ENCODE measurements at places on chromosomes 3 and 15.

DNA sequence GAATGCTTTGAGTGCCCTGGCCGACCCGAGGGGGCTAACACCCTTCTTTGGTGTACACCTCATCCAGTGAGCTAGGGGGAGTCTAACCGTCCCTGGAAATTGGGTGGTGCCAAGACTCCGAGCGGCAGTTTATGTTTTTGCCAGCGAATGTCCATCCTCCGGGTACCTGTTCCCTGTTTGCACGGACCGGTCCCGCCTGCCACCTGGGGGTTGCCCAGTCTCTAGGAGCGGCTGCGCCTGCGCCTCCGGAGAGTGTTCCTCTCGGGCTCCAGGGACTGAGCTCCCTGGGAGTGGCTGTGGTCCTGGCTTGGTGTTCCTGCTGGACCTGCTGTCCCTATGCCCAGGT lies 913 bp upstream of the WNT7A start:
- DNase-seq, result no peak

DNA sequence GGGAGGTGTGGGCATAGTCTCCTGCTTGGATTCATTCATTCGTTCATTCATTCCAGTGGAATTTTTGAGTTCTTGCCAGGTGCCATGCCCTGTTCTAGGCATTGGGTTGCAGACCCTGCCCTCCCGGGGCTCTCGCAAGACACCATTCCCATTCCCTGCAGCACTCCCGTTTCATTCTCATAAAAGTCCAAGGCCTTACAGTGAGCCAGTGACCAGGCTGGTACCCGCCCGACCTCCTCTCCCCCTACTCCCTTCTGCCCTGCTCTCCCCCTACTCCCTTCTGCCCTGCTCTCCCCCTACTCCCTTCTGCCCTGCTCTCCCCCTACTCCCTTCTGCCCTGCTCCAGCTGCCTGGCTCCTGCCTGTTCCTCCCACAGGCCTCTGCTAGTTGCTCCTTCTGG lies 41.9 kb downstream of the AMOTL2 start:
- DNase-seq, result no peak

DNA sequence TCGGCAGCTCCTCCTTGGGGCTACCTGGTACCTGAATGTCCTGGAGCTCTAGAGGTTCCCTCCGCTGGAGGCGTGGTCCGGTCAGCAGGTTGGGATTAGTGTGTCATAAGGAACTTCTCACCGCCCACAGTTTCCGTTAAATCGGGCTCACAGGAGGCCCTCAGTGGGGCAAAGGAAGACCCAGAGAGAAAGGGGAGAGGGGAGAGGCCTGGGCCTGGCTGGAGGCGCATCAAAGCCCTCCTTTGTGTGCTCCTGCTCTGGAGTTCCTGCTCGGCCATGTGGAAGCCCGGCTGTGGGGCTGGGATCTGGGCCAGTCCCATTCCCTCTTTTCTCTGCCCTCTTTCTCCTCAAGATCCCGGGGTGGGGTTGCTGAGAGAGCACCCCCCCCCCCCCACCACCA lies at the start of gene RLBP1:
Gene RLBP1 (minus strand): TSS at position 37 of the 400 bp plus-strand sequence. CDS start 2,604 bp downstream, outside the sequence.
- peak; percentile 45 for DNase-seq

DNA sequence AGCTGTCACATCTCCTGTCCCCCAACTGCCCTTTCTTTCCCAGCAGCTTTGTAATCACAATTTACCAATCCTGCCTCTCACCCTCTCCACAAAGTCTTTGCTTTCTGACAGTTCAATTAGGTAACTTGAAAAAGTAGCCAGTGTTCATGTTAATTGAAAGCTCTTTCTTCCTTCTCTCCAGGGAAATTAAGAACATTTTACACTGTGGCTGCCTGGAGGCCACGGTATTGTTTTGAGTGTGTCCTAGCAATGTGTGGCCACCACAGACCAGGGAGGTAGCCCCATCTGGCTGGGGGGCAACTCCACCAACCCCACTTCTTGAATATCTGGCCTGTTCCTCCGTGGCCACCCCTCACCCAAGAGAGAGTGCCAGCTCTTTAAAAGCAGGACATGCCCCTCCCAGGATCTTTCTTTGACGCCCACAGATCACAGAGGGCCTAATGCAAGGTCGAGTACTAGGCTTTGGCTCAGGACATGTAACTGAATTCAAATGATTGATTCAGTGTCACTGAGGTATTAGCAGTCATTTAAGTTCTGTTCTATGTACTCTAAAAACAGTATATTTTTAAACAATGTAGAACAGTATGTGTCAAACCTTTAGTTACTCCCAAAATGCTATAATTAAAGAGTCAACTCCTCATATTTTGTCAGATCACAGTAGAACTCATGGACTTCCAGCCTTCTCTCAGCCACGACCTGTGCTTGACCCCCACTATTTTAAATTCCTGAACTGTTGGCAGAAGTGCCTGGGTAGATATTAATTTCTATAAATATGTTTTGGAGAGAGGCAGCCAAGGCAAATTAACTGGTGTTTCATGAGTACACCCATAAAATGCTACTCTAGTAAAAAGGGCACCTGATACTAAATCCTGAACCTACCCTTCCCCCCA lies 164.5 kb downstream of the TNIK start:
- DNase-seq, result no peak

DNA sequence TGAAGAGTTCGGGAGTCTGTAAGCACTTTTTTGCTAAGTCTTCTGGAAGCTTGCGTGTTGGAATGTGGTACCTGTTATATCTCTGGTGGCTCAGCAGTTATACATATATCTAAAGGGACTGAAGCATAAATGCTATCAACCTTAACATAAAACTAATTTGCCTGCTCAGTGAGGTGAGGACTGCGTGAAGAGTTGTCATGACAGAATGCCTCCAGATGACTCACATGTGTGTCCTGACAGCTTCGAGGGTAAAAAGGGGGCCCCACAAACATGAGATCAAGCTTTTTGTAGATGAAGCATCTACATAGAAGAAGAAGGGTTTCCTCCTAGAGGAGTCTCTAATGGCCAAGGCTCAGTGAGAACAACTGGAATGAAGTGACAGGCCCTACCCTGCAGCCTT lies 88.8 kb upstream of the C3orf80 start:
- no peak for DNase-seq

GRCh38 chr3:105533960-105534359 lies 167.3 kb downstream of the ALCAM start:
- DNase-seq, result no peak

DNA sequence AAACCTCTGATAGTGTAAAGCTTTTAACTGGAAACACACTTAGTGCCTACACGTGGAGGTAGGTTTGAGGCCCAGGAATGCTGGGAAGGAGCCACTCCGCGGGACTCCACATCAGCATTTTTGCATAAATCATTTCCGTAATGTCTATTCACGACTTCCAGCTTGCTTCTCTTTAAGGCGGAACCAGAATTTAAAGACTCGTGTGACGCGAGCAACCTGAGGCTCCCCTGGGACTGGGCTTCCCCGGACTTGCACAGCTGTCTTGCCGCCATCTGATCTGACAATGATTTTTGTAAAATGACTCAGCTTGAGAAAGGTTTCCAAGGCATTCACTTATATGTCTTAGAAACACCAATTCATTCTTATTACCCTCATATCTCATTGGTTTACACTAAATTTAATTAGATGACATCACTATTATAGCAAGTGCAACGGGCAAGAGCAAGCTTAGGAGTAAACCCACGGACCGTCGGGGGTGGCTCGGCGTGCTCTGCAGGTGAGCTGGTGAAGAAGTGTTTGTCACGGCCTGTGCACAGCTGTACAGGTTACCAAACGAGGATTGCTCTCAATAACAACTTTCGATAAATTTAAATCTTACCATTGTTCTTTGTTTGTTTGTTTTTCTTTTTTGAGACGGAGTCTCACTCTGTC lies 95.2 kb downstream of the CHSY1 start:
- no peak for DNase-seq

- no peak for DNase-seq
Observed at GRCh38 chr15:25694823-25695312, 168.3 kb downstream of the ATP10A start.

DNA sequence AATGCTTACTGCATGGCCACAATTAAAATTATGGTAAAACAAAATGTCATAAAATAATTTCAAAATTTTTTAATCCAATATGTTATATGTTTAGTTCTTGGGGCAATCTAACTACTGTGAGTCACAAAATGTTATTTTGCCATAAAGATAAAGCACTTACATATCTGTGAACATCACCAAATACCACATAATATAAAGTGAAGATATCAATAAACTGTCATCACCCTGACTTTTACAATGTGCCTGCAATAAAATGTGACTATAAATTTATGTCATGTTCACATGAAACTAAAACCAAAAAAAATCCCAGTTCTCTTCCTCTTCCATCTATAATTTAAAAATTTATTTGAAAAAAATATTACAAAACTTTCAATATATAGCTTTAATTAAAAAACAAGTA lies 191.8 kb downstream of the TBC1D5 start:
- DNase-seq, result no peak

DNA sequence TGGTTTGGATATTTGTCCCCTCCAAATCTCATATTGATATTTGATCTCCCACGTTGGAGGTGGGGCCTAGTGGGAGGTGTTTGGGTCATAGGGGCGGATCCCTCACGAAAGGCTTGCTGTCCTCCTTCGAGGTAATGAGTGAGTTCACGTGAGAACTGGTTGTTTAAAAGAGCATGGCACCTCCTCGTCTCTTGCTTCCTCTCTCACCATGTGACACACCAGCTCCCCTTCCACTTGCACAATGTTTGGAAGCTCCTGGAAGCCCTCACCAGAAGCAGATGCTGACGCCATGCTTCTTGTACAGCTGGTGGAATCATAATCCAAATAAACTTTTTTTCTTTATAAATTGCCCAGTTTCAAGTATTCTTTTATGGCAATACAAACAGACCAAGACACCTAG lies 38.6 kb downstream of the RFTN1 start:
- DNase-seq, result no peak

DNA sequence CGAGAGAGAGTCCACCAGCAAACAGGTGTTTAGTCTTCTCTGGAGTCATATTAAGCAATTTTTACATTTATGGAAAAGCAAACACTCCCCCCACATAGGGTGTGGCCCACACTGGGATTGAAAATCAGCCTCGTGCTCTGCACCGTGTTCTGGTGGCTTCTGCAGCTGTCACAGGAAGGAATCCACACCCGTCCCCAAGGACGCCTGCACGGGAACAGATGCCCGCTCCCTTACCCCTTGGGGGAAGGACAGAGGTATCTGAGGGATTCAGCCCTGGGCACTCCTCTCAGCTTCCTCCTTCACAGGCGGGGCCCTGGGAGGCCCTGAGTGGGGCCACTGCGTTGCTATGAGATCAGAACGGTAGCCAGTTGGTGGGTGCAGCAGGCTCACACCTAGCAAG lies 27.8 kb downstream of the LIPC start:
- DNase-seq, result no peak

GRCh38 chr3:77394046-77394445 lies 354.1 kb downstream of the ROBO2 start:
- no peak for DNase-seq

DNA sequence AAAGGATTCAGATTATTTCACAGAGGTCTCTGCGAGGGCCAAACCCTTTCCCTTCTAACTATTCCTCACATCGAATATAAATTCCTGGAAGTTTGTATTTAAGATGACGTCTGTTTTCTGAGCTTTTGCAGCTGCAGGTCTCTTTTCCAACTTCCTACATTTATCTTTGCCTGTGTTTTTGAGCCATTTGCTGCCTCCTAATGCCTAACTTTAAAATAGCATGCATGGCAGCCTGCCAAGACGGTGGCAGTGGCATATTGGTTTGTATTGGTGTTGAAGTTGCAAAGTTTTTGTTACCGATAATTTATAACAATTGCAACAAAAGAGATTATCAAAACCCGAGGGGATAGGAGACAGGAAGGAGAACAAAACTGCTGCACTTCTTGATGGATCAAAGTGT lies 187.1 kb upstream of the DNAJC19 start:
- peak; percentile 34 for DNase-seq

- no peak for DNase-seq
Observed at GRCh38 chr3:68963891-68964290, 31.5 kb upstream of the TAFA4 start.

DNA sequence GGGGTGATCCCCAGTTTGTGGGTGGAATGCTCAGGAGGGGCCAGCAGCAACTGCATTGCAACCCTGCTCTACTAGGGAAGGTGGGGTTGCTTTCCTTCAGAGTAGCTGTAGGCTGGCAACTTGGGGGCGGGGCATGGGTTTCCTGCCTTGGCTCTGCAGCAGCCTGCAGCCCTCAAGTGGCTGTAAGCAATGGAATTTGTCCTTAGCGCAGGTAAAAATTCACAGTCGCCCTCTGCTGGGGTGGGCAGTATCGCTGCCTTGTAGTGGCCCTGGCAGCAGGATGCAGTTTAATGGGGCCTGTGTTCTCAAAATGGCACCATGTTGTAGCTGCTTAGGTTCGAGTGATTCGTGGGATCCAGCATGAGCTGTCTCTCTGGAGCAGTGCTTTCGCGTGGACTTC lies 29.8 kb downstream of the STT3B start:
- peak; percentile 53 for DNase-seq

GRCh38 chr3:24853685-24854490 lies 359.2 kb upstream of the THRB start:
- DNase-seq, result no peak

DNA sequence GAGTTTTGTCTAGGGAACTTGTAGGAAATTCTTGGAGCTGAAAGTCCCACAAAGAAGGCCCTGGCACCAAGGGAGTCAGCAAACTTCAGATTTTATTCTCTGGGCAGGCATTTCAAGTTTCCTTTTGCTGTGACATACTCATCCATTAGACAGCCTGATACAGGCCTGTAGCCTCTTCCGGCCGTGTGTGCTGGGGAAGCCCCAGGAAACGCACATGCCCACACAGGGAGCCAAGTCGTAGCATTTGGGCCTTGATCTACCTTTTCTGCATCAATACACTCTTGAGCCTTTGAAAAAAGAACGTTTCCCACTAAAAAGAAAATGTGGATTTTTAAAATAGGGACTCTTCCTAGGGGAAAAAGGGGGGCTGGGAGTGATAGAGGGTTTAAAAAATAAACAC lies 15.0 kb downstream of the TIGIT start:
- DNase-seq, result peak; percentile 83

DNA sequence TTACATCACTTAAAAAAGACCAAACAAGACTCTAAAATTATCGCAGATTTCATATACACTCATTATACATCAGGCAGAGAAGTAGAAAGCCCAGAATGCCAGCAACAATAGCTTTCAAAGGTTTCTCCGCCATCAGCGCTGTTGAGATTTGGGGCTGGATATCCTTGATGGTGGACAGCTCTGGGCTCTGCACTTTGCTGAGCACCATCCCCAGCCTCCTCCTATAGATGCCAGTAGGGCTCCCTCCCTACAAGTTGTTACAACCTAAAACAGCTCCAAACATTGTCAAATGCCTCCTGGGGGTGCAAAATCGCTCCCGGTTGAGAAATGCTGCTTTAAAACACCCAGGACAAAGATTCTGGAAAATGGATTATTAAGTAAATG lies 73.5 kb downstream of the ATP10A start:
- DNase-seq, result no peak

GRCh38 chr15:48989170-48989569 lies 25.5 kb upstream of the SHC4 start:
- no peak for DNase-seq

All from activated CD4-positive, alpha-beta memory T cell treated with anti-CD3 and anti-CD28 coated beads for 36 hours (primary cell).